EL (cell line): ENCODE measurements at places on chromosomes 1 and 21.
A peak's percentile ranks its signal among the peaks of the same experiment; 100 is the strongest.

DNA sequence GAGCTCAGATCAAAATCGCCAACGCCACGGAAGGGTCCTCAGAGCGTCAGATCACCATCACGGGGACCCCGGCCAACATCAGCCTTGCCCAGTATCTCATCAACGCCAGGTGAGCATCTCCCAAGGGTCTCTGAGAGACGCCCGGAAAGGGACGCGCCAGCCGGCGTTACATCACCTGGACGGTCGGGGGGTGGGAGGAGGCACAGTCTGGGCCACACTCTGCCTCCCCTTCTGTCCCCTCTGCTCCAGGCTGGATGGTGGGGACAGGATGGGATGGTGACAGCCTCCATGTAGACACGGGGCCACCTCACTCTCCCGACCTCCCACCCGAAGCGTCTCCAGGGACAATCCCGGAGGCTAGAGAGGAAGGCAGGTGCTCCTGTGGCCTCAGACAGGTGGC lies 41.5 kb upstream of the COL6A1 start:
- no peak for DNase-seq

GRCh38 chr1:34681480-34682451 lies 73.1 kb upstream of the GJB5 start:
- DNase-seq = peak; percentile 26

GRCh38 chr1:116987256-116987555 lies 14.4 kb upstream of the CD101 start:
- no peak for DNase-seq

GRCh38 chr1:165773324-165773965 lies 4.8 kb upstream of the TMCO1 start:
- DNase-seq = peak; percentile 92

GRCh38 chr1:167439301-167439988 lies 78.9 kb downstream of the CD247 start:
- DNase-seq = peak; percentile 55

DNA sequence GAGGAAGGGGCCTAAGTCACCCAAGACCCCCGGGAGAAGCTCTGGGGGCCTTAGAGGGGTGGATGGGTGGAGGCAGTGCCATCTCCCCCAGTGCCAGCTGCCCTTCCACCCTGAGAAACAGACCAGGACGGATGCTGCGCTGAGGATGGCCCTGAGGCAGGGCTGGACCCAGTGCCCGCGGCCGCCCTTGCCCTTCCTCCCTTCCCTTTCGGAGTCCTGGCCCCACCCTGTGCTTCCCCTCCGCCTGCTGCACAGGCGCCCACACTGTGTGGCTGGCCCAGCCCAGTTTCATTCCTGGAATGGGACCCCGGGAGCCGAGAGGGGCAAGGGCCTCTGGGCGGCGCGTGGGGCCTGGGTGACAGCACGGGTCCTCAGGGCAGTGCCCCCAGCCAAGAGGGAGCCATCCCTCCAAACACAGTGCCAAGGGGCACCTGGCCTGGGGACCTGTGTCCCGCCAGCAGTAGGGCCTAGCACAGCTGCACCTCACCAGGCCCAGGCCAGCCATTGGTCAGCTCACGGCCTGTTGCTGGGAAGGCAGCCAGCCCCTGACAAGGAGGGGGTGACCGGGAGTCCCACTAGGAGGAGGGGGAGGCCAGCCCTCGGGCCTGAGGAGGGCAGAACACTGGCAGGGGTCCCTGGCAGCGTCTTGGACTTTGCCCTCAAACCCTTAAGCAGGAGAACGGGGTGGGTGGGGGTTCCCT lies 13.4 kb upstream of the SKI start:
- DNase-seq = no peak

GRCh38 chr1:174407665-174408064 lies 40.1 kb upstream of the GPR52 start:
- no peak for DNase-seq

GRCh38 chr1:197222780-197223179 lies 45.3 kb upstream of the CRB1 start:
- no peak for DNase-seq

DNA sequence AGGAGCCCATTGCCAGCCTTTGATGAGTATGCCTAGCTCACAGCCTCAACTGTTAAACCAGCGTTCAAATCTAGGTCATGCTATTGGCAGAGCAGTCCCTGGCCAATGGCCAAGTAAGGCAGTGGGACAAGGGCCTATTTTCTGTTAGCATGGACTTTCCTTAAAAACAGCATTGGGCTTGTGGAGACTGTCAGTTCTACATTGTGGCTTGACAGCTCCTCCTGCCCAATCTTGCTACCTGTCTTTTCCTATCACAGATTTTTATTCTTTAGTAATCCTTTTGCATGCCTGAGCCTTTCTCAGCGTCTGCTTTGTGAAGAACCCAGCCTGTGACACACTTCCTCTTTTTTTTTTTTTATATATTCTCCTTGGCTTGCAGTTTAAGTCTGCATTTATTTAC lies 56.4 kb downstream of the DIP2A start:
- peak; percentile 10 for DNase-seq

- DNase-seq = peak; percentile 29
Observed at GRCh38 chr1:179251675-179252074, 22.2 kb upstream of the ABL2 start.

DNA sequence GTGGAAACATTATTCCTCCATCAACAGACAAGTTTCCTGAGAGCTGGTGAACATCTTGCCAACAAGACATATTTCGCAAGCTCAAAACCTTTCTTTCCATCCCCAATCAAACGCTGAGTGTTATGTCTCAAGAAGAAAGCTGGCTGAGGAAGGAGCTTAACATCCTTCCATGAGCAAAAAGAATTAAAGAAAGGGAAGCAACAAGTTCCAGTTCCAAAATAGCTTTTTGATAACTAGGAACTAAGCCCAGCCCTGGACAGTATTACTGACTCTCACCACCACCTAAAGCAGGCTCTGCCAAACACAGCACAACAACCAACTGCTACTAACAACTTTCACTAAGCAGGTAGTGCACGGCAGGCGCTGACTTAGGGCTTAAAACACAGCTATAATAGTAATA lies 50.2 kb downstream of the CAPZB start:
- no peak for DNase-seq

- DNase-seq = no peak
Observed at GRCh38 chr21:16832791-16833190, 680.1 kb upstream of the CXADR start.

DNA sequence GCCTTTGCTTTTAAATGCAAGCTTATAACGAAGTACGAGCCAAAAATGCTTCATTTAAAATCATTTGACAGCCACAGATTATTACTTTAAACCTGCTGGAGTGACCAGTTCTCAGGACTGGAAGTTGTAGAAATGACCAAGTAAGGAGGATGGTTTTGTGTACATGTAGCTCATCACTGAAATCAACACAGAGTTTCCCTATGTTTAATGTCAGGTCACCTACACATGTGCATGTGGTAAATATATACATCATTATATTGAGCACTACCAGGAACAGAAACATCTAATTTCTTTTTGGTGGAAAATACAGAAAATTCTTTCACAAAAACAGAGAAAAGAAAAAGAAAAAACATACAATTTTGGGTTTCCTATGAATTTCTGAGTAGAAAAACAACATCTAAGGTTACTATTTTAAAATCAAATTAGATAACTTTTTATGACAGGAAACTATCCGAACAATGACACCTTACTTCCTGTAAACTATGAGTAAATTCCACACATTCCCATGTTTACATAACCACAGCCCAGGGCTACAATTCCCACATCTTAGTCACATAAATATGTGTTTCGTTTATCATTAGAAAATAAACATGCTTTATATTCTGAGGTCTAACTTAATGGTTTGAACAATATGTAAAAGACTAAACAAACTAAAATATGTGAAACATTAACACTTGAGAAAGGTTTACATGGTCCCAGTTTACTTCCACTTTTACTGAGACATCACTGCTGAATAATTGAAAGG lies 73.6 kb downstream of the ZNF281 start:
- peak; percentile 84 for DNase-seq

GRCh38 chr1:168405906-168406549 lies 125.4 kb downstream of the TBX19 start:
- DNase-seq = no peak

GRCh38 chr1:24385160-24385940 lies 28.2 kb downstream of the STPG1 start:
- peak; percentile 46 for DNase-seq

DNA sequence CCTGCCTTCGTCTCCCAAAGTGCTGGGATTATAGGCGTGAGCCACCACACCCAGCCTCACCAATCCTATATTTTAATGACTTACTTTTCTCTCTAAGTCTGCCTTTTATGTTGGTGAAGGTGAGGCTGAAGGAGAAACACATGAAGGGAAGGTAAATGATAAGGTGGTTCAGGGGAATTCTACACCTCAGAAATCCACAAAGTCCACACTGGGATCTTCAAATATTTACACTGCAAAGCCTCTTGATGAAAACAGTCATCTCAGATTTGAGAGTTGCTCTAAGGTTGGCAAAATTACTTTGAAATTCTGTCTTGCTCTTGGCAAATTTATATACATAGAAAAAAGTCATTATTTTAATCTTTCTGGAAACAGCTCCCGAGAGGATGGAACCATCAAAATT lies 42.0 kb upstream of the CACHD1 start:
- DNase-seq = no peak

- no peak for DNase-seq
Observed at GRCh38 chr1:85224734-85225623, 24.2 kb upstream of the SYDE2 start.

DNA sequence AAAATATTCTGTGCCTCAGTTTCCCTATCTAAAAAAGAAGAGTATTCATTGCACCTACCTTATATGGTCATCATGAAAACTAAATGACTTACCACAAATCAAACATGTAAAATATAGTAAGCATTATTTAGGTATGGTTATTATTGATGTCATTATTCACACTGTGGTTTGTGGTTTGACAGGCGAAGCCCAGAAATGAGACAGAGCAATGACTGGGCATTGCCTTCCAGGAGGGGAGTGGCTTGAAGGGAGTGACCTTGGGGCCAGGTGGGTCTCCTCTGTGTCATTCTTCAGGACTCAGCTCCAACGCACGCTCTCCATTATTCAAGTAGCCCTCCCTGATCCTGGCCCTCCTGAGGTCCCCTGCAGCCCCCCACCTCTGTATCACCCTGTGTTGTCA lies 133.7 kb downstream of the DMRTA2 start:
- no peak for DNase-seq

- no peak for DNase-seq
Observed at GRCh38 chr1:11150326-11150725, 38.8 kb upstream of the ANGPTL7 start.

DNA sequence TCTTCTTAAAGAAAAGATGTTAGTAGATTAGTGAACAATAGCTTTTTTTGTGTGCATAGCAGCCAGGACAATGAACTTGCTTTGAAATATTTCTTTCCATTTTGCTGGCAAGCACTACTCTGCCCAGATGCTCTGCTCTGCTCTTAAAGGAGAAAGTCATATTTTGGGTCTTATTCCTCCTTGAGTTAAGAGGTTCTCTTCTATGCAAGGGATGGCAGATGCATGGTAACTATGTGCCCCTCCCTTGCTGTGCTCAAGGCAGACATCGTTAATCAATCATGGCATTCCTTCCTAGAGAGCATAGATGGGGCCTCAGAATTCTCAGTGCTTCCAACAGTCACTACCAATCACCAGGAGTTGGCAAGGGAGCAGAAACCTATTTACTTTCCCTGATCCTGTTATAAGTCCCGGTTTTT lies 27.6 kb downstream of the NIPAL3 start:
- no peak for DNase-seq

GRCh38 chr1:210373628-210373877 lies 44.9 kb downstream of the HHAT start:
- no peak for DNase-seq

GRCh38 chr1:94339206-94339927 lies 78.8 kb upstream of the ABCD3 start:
- no peak for DNase-seq
